Glutamatergic neuron (in vitro differentiated cells): ENCODE measurements at places on chromosomes 5 and 9. TPM values are rescaled to one million over a fixed set of nuclear protein-coding genes. Genes with fewer than 3 reads are reported as not detected.

TLX3 gene
- total RNA-seq: 161 TPM

BHMT gene
- total RNA-seq: 20.4 TPM

GRCh38 chr9:18333157-18333556 is 140.8 kb upstream of the ADAMTSL1 start:
- no peak for DNase-seq

SPATA31A3 gene
- not detected for total RNA-seq

- no peak for DNase-seq
Measured at GRCh38 chr5:27911216-27911615, 872.8 kb upstream of the CDH9 start.

- no peak for DNase-seq
Measured at GRCh38 chr9:87256973-87257372, 240.7 kb upstream of the DAPK1 start.

FBP2 gene
- total RNA-seq: not detected

PCDHB6 gene
- 7.2 TPM for total RNA-seq

SPATA31D4 gene
- total RNA-seq: not detected

- DNase-seq: no peak
Measured at GRCh38 chr9:13481274-13481673, 201.8 kb upstream of the MPDZ start.

WDR36 gene
- total RNA-seq: 20.8 TPM

- no peak for DNase-seq
Measured at GRCh38 chr5:125607018-125607417, 816.2 kb upstream of the GRAMD2B start.

RAB3C gene
- 36.2 TPM for total RNA-seq

IL9 gene
- total RNA-seq: not detected

CRHBP gene
- not detected for total RNA-seq

SVEP1 gene
- 0.10 TPM for total RNA-seq
